Heart right ventricle (tissue), 16 donors: ENCODE measurements at places on chromosomes 12 and 14.

DNA sequence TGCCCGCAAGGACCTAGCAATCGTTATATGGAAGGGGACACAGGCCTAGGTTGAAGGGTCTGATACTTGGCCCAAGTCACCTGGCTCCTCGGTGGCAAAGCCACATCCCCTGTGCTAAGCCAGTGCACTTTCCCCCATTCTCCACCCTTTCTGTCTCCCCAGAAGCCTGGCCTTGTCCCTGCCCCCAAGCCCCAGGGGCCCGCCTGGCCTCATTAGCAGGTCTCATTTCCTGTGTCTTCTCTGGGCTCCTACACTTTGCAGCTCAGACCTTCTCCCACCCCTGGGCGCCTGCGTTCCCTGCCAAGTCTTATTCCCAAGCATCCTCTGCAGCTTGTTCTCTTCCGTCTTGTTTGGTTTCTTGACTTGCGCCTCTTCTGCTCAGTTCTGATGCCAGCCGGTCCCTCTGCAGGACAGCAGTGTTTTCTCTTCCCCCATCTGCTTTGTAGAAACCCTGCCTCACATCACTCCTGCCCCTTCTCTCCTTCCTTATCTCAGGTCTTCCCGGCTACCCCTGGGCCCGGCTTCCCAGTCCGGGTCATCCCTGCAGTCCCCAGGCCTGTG lies 66.7 kb downstream of the SLC24A4 start:
- no peak for DNase-seq

GRCh38 chr14:105879503-105879866 lies 353.1 kb downstream of the TMEM121 start:
- DNase-seq, result no peak

GRCh38 chr14:52640137-52640536 lies 55.2 kb downstream of the ERO1A start:
- no peak for DNase-seq

- DNase-seq, result peak; percentile 58
These were observed 63.5 kb upstream of the MBIP start for GRCh38 chr14:36383767-36384431.

DNA sequence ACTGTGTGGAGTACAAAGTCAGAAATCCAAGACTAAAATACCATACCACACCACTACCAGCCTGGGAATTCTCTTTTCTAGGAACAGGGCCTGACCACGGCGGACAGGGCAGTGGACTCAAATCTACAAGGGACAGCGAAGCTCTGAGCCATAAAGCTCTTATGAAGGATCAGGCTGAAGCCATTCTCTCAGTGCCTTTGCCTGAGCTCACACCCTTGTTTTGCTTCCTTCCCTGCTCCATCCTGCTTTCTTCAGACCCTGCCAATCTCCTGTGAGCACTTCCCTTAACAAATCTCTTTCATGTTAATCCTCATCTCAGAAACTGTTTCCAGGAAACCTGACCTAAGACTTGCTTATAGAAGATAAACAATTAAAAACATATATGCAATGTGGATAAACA lies 398.5 kb downstream of the MDGA2 start:
- no peak for DNase-seq

DNA sequence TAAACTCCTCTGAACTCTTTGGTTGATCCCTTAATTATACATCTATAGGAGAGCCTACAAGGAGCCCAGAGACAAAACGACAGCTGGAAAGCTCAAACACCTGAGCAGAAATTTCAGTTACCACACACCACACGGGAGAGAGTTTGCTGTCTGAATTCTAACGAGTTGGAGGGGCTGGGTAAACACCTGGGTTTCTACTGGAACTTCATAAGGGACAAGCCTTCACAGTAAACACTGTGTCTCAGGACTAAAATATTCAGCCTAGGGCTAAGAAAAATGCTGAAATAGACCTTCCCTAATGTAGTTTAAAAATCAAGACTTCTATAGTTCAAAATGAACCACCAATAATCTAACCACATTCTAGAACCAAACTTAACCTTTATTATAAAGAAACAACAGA lies 9.6 kb upstream of the ANO2 start:
- no peak for DNase-seq

DNA sequence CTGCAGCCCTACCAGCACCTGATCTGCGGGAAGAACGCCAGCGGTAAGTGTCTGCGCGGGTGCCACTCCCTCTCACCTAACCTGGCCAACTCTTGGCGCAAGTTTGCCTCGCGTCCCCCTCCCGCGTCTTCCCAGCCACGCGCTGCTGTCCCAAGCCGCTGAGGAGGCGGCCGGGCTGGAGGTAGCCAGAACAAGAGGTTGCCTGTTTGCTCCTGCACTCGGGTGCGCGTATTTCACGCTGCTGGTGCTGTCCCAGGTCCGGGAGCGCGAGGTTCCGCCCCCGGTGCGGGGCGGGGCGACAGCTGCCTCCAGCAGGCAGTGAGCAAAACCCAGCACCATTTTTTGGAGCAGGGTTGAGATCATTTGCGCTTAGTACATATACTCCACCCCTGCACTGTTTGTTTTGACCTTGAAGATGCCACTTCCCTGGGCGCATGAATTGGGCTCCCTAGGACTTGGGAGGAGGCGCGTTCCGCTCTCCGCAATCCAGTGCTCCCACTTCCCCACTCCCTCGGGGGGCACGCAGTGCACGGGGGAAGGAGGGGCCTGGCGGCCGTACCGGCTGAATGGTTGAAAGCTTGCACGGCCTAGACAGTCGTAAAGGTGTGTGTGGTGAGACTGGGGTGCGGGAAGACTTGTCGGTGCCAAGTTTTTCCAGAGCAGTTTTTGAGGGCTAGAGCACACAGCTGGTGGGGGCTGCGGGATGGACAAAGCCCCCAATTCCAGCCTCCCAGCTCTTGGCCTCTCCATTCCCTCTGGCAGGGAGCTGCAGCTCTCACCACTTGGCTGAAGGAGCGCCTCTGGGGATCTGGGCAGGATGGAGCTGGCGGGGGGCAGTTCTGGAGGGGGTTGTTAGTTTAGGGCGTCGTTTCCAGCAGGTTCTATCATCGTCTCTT lies 226.9 kb upstream of the CRY1 start:
- DNase-seq, result peak; percentile 24

DNA sequence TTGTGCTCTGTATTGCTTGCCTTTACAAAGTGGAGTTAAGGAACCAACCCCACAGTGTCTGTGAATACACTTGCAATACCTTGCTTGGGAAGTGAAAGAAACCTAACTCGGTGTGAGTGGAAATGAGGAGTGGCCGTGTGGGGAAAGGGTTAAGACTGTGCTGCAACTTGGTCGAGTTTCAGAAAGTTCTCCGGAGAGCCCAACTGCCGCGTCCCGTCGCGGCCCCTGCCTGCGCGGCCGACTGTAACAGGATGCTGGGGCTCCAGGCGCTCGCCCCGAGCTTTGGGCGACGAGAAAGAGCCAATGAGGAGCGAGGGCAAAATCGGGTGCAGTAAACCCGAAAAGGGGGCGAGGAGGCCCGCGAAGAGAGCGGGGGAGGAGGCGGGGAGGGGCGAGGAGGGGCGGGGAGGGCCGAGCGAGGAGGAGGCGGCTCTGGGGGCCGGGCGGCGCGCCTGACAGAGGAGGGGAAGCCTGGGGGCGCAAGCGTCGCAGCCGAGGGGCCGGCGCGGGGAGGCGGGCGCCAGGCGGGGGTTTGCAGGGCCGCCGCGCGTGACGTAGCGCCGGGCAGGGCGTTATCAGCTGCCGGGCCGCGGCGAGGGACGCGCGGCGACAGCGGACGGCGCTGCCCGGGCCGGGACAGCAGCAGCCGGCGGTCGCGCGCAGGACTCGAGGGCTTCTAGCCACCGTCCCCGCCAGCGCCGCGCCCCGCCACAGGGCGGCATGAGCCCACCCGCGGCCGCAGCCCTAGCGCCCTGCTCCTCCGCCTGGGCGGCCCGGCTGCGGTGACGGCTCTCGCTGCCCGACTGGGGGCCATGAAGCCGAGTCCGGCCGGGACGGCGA lies at the start of gene DACT1:
Gene DACT1, plus strand, starts transcription at position 572 of the 840 bp plus-strand sequence. Its CDS starts 241 bp downstream, at position 813.
- peak; percentile 51 for DNase-seq

- DNase-seq, result no peak
These were observed 13.5 kb upstream of the ACTR6 start for GRCh38 chr12:100187068-100187467.

DNA sequence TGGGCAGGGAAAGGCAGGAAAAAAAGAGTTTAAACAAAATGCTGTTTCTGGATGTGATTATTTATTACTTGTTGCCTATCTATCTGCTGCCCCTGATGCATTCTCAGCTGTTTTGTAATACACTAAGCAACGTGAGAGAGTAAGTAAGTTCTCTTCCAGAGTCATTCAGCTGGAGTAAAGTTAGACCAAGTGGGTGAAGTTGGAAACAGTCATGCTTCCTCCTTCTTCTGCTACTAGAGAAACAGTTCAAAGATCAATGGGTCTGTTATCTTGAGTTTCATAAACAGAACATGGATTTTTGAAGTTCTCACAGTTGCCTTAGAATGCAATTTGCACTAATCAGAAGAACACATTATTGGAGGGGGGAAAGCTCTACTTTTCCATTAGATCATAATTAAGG lies 279.3 kb downstream of the EGLN3 start:
- DNase-seq, result no peak

DNA sequence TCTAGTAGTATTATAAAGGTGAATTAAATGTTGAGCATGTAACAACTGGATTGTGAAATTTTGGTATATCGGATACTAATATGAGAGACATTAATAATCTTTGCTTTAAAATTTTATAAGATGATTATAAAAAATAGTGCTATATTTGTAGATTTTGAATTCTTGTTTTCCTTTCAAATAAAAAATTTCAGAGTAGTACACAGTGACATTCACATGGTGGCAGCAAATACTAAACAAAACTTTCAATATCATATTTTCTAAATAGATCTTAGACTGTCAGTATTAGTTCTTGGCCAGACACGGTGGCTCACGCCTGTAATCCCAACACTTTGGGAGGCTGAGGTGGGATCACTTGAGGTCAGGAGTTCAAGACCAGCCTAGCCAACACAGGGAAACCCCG lies 166.0 kb downstream of the NAV3 start:
- DNase-seq, result no peak

GRCh38 chr12:69423037-69423905 lies 46.9 kb upstream of the FRS2 start:
- DNase-seq, result no peak

DNA sequence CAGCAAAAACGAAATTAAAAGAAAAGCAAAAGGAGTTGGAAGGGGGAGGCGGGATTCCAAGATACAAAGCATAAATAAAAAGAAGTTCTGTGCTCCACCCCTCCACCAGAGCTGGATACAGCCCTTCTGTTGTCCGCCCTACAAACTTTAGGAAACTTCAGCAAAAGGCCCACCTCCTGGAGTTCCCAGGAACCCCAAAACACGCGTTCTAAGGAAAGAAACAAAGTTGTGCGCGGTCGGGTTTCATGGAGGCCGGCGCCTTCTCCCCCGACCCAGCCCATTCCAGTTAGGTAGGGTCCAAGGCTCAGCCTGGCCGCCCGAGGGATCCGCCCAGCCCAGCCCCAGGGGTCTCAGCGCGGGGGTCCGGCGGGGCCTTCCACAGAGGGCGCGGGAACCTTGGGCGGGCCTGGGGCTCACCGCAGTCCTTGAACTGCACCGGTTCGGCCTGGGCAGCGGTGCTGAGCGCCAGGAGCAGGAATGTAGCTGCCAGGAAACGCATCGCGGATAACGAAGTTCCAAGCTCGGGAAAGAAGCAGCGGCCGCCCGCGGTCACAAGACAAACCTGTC lies at the start of gene NPC2:
Gene NPC2, minus strand, starts transcription at position 530 of the 567 bp plus-strand sequence. Its CDS starts 31 bp downstream, at position 499.
- no peak for DNase-seq

GRCh38 chr12:92987846-92988621 lies 58.9 kb upstream of the EEA1 start:
- DNase-seq, result peak; percentile 15

- DNase-seq, result no peak
These were observed 6.8 kb downstream of the SCYL2 start for GRCh38 chr12:100273782-100274181.

- no peak for DNase-seq
These were observed 68.0 kb downstream of the SPPL3 start for GRCh38 chr12:120836114-120836684.

DNA sequence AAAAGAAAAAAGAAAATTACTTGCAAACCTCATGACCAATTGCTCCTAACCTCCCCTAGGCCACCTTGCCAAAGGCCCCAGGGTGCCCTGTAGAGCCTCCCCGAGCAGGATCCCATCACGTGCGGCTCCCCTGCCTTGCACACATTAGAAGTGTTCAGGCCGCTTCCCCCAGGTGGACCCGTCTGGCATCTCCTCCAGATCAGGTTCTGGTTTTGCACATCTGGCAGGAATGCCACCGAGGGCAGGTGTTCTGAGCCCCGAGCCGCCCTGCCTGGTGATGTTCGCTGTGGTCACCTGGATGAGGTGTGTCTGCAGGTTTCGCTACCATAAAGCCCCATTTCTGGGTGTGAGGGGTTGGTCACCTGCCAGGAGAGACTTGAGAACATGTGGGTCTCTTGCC lies 19.3 kb downstream of the MMP17 start:
- no peak for DNase-seq

DNA sequence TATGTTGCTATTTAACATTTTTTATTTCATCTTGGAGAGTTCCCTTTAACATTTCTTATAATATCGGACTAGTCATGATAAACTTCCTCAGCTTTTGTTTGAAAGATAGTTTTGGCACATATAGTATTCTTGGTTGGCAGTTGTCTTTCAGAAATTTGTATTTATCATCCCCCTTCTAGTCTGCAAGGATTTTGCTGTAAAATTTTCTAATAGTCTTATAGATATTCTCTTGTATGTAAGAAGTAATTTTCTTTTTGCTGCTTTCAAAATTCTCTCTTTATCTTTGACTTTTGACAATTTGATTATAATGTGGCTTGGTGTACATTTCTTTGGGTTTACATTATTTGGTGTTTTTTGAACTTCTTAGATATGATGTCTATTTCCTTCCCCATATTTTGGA lies 116.0 kb upstream of the AVPR1A start:
- DNase-seq, result no peak

DNA sequence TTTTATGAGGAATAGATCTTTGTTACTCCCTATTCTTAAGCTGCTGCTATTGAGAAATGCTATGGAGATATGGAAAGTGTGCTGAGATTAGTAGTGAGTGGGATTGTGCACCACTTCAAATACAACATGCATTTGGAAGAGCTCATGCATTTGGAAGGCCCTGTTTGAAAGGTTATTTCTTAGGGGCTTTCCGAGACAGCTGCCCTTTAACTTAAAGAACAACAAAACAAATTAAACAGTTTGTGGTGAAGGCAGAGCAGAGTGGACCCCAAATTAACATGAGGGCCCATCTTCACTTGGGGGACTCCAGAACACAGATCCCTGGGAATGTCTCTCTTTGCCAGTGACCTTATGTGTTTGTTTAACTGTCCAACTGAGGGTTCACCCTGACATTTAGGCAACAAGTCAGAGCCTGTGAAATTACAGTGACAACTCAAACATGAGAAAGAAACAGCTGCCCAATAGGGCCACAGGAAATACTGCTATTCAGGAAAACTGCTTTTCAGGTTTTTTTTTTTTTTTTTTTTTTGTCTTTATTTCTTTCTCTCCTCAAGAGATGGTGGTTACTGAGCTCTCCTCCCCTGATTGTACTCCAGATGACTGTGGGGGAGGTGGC lies 41.4 kb upstream of the IGF1 start:
- no peak for DNase-seq
